ENCODE measurements at places on chromosomes 1 and 21.

DNA sequence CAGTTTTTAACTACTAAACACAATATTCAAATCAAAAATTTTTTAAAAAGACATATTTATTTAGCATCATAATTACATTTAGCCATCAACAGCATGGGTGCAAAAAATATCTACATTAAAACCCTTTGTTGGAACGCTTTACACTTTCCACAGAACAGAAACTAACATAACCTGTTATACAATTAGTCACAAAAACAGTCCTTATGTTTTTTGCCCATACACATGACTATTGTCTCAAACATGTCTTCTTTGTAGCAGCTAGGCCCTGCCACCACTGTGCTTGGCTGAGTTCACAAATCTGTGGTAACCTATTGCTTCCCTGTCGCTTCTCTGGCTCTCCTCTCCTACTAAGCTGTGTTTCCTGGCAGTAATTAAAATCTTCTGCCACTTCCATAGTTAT is 1350.0 kb upstream of the ADGRL2 start:
- DNase-seq: no peak

- no peak for DNase-seq
Measured at GRCh38 chr1:42152119-42152518, 1.1 kb upstream of the GUCA2B start.

DNA sequence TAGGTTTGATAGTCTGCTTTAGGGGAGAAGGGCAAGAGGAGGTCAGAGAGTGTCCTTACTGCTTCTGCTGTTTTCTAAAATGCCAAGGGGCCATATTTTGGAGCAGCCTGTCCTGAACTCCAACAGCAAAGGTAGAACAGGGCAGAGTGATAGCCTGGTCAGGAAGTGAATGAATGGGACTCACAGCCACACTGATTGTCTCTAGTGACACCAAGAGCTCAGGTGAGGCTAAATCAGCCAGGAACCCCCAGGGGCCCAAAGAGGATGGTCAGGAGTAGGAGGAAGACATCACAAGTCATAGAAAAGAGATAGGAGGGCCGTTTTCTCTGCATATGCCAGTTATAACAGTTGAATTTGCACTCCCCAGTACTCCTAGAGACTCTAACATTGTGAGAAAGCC is 97.4 kb upstream of the DUSP10 start:
- no peak for DNase-seq

DNA sequence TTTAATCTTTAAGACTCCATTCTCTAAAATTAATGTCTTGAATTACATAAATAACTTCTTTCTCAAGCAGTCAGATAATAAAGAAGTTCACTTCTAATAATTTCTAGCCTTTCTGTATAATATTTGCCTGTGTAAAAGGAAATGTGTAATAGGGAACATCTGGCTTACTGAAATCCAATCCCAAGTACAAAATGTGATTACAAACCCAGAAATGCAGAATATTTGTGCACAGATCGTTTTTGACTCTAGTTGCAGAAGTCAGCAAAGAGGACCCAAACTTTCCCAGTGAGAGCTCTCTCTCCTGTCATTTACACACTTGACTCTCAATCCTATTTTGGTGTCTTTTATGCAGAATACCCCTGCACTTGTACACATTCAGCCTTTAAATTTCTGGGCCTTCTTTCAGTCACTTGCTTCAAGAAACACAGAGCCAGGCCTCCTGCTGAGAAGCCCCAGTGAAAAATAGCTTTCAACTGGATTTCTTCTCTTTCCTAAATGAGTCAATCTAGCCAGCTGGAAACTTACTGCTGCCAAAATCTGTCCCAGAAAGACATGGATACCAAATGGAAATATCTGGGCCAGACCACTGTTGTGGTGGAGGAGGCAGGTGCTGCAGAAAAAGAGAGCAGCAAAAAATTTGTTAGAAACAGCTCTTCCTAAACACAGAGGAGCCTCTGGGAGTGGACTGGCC is 68.5 kb upstream of the ADAM30 start:
- no peak for DNase-seq

DNA sequence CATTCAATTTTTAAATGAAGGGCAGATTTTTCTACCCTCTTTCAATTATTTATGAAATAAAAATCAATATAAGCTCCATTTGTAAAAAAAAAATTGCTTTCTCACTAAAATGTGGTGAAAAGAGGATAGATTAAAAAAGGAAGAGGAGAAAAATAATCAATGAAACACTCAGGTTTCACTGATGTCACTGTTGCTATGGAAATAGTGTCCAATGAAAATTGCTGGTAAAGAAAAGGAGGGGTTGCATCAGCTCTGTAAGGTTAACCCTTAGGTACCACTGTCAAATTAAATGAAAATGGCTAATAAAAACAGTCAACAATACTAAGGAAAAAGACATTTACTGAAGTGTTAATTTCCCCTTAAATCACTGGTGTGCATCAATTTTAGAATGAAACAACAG is 91.6 kb upstream of the TTC39A start:
- no peak for DNase-seq

DNA sequence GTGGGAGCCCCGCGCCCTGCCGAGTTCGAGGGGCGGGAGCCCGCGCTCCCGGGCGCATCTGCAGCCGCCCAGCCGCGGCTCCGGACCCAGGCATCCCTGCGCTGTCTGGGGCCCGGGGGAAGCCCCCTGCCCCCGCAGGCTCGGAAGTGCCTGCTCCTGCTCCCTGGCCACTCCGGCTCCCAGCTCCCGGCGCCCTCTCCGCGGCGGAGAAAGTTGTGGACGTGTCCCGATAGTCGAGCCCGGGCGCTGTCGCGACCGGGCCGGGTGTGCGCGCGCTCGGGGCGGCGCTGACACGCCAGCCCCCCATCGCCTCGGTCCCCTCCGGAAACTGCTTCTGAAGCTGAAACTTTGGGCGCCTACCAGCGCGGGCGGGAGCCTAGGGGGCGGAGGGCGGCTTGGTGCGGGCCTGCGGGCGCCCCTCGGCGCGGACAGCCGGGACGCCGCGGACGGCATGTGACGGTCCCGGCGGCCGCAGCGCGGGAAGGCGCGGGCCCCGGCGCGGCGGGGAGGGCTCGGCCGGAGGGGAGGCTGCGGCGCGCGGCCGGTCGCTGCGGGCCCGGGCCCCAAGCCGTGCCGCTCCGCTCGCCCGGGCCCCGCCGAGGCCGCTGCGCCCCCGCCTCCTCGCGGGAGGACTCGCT is 515 bp downstream of the MAN1C1 start:
- no peak for DNase-seq

- no peak for DNase-seq
Measured at GRCh38 chr1:197921235-197922069, 4.3 kb downstream of the LHX9 start.

DNA sequence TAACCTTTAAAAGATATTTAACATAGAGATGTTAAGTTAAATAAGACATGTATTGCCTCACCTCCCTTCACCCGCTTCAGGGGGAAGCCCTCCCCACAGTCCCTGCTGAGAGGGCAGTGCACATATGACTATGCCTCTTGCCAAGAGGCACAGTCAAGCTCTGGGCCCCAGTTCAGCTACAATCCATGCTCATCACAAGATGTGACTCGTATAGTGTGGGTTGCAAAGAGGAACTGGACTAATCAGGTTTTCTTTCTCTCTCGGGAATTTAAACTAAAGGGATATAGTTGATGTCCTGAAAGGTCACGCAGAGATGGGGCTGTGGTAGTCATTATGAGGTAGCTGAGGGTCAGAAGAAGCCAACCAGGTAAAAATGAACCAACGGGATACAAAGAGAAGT is 35.6 kb downstream of the LYST start:
- DNase-seq: no peak

DNA sequence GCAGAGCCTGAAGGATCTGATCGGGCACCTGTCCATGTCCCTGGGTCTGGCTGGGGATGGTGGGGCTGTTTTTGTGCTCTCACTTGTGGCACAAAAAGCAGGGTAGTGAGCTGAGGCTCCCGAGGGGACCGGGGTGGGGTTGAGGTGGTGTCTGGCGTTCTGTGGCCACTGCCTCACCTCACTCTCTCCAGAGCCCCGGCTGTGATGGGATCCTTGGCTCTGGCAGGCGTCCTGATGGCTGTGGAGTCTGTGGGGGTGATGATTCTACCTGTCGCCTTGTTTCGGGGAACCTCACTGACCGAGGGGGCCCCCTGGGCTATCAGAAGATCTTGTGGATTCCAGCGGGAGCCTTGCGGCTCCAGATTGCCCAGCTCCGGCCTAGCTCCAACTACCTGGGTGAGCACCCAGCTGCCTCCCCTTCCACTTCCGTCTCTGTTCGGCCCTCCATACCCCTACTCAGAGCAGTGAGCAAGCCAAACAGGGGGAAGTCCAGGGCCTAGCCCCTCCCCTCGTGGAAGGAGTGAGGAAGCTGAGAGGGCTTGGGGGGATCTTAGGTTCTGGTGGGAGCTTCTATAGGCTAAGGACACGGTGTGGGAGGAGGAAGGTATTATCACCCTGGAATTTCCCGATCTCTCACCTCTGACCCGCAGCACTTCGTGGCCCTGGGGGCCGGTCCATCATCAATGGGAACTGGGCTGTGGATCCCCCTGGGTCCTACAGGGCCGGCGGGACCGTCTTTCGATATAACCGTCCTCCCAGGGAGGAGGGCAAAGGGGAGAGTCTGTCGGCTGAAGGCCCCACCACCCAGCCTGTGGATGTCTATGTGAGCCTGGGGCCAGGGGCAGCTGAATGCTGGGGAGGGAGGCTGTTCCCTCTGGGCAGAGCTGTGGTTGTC is 7.0 kb downstream of the ADAMTSL4 start:
- no peak for DNase-seq

DNA sequence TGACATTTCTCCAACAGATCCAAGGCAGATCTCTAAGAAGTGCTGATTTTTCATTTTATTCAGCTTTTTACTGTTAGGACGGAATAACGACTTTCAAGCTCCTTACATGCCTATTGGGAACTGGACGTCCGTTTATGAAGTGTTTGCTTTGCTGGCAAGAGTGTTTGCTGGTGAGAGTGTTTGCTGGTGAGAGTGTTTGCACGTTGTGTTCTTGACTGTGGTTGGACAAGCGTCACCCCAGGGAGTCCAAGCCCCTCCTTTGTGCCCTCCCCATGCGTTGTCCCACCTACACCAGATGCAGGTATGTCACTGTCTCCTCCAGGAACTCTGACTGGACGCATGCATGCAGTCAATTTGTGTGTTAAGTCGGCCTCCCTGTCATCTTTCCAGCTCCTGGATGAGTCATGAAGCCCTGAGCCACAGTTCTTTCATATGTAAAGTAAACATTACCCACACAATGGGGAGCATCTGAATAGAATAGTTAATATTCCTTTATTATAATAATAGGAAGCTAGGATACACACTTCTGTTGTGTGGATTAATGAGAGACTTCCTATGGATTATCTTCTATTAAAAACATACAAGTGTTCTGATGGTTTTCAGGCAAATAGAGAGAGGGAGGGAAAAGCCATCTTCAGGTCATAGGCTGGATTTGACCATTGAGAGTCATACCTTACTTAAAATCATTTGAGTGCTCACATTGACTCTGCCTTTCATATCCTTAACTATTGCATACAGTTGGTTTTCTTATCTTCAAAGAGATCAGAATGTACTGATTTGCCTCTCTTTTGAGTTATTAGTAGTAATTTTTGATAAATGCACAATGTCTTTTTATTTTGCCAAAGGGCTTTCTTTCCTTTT is 119.2 kb downstream of the GALNT2 start:
- no peak for DNase-seq

- no peak for DNase-seq
Measured at GRCh38 chr1:110214454-110215404, 4.6 kb downstream of the KCNC4 start.

GRCh38 chr1:7198664-7199063 is 413.4 kb downstream of the CAMTA1 start:
- DNase-seq: no peak

DNA sequence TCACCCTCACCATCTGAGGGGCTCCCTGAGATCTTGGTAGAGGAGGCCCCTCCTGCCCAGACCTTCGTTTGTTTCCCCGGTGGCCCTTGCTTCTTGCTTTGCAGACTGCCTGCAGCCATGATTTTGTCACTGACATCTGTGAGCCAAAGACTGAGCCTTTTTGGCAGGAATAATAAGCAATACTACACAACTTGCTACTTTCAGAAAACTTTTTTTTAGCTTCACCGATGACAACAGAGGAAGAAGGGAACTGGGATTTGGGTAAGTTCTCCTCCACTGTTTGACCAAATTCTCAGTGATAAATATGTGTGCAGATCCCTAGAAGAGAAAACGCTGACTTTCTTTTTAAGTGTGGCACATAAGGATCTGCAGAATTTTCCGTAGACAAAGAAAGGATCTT is 11.7 kb upstream of the CD101 start:
- DNase-seq: no peak

DNA sequence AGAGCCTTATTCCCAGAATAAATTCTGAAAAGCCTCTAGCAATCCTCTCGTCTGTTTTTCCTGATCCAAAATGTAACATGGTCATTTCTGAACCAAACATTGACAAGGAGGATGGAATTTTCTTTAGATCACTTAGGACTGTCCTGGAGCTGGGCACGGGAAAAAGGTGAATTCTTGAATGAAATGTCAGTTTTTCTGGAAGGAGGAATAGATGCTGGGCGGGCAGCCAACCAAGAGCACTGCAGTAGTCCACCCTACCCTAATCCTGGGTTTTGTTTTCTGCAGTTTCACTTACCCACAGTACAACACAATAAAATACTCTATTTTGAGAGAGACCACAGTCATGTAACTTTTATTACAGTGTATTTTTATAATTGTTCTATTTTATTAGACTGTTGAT is 20.9 kb downstream of the RIT1 start:
- DNase-seq: no peak

DNA sequence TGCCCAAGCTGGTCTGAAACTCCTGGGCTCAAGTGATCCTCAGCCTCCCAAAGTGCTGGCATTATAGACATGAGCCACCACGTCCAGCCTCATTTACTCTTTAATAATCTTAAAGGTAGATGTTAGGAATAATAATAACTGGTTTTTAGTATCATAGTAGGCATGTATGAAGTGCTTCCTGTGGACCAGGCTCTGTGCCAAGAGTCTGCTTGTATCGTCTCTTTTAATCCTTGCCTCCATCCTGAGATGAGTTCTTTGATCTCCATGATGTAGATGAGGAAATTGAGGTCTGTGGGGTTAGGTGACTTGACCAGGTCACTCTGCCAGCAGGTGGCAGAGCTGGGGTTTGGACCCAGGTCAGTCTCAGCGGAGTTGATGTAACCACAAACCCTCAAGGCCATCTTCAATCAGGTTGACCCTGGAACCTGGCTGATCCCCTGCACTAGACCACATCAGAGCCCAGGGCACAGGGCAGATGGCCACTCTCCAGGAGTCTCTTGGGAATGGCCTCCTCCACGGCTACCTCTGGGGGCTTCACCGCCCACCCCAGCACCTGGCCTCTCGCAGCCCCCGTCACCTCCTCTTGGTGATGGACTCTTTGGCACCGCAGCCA is 11.3 kb downstream of the EFHD2 start:
- no peak for DNase-seq

DNA sequence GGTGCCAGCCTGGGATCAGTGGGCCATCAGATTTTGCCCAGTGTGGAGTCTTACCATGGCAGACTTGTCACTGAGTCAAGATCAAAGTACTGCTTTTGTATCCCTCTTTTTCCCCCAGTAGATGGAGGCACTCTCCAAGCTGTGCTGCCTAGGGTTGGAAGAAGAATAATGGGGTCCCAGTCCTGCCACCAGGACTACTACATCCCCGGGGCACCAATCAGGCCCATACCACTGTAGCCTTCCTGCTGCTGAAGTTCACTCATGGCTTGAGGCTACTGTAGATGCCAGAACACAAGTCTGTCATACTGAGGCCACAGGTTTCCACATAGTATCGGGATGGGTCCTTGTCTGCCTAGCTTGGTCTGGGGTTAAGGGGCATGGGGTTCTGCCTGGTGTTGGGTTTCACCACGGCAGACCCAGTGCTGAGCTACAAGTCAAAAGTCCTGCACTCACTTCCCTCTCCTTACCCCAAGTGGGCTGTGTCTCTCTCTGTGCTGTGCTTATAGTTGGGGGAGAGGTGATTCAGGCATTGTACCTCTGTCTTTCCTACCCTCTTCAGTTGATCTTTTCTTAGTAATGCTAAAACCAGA is 53.4 kb downstream of the PKN2 start:
- DNase-seq: no peak
